Activated CD4-positive, alpha-beta memory T cell treated with anti-CD3 and anti-CD28 coated beads for 36 hours (primary cell): ENCODE measurements at places on chromosomes 12 and 14. TPM values are rescaled to one million over a fixed set of nuclear protein-coding genes. Genes with fewer than 3 reads are reported as not detected.

DNA sequence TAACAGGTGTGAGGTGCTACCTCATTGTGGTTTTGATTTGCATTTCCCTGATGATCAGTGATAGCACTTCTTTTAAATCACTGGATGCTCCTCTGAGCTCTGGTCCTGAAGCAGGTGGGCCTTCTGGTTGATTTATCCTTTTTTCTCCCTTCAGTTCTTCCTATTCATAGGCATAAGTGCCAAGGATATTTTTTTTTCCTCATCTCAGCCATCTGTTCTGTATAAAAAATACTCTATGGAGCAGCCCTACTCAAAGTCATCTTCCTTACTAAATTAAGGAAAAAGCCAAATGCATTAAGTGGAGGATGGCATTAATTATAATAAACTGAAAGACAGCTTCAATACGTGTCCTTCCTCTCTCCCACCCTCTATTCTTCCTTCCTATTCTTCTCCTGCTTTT, 18.4 kb downstream of the SPIC start:
- H3K27me3 ChIP-seq = no peaks in the 10 kb centered on the region
- no peak for DNase-seq
- no peaks in the 10 kb centered on the region for H3K36me3 ChIP-seq
- H3K27ac ChIP-seq = no peak overlapping the region
- H3K4me1 ChIP-seq = no peaks in the 10 kb centered on the region
- no peak overlapping the region for H3K4me3 ChIP-seq

DNA sequence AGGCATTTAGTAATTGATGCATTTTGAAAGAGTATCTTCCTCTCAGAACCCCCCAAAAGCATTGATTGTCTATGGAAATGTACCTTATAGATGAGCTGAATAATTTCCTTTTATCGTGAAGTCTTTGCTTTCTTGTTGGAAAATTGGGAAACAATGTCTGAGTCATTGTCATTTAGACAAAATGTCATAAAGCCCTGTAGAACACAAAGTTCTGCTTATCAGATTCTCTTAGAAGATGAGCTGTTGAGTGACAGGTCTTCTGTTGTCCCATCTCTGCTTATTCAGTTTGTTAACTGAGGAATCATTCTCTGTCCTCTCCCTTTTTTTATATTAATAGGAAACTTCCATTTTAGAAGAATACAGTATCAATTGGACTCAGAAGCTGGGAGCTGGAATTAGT, 22.9 kb downstream of the MAPKAPK5 start:
- H3K4me1 ChIP-seq = peaks cover 9% of the 10 kb centered on the region
- H3K27ac ChIP-seq = no peak overlapping the region
- H3K4me3 ChIP-seq = no peak overlapping the region
- peaks cover 21% of the 10 kb centered on the region for H3K36me3 ChIP-seq

GRCh38 chr14:104009297-104009696, 67.0 kb upstream of the RD3L start:
- no peak for DNase-seq
- H3K4me3 ChIP-seq = no peak overlapping the region
- H3K27me3 ChIP-seq = no peaks in the 10 kb centered on the region
- no peaks in the 10 kb centered on the region for H3K4me1 ChIP-seq
- H3K27ac ChIP-seq = no peak overlapping the region

DNA sequence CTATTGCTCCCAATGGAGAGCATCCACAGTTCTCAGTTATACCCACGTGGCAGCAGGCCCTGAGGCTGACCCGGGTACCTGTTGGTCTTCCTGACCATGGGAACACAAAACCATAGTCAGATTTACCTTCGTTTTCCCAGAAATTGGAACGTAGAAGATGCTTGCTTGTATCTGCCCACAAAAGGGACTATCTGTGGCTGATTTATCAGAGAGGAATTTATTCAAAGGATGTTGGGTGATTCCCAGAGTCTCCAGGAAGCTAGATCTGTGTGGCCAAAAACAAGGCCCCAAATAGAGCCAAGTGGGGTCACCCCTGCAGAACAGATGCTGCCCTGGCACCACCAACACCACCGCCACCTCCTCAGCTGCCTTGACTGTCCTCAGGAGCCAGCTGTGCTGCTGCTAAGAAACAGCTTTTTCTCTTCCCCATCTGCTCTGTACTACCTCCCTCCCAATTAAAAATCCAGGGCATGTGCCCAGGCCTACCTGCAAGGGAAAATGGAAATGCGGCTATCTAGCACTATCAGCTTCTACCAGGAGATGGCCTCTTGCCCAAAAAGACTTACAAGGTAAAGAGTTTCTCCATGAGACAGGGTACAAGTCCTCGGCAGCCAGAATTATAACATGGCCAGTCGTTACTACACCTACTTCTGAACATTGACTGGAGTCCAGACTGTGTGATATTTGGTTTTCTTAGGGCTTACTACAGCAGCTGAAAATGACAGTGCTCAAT, 128.6 kb upstream of the PLEKHG7 start:
- H3K36me3 ChIP-seq = no peaks in the 10 kb centered on the region
- peaks cover 6% of the 10 kb centered on the region for H3K4me1 ChIP-seq
- H3K27ac ChIP-seq = no peak overlapping the region
- H3K4me3 ChIP-seq = no peak overlapping the region
- no peak for DNase-seq
- no peaks in the 10 kb centered on the region for H3K27me3 ChIP-seq

DNA sequence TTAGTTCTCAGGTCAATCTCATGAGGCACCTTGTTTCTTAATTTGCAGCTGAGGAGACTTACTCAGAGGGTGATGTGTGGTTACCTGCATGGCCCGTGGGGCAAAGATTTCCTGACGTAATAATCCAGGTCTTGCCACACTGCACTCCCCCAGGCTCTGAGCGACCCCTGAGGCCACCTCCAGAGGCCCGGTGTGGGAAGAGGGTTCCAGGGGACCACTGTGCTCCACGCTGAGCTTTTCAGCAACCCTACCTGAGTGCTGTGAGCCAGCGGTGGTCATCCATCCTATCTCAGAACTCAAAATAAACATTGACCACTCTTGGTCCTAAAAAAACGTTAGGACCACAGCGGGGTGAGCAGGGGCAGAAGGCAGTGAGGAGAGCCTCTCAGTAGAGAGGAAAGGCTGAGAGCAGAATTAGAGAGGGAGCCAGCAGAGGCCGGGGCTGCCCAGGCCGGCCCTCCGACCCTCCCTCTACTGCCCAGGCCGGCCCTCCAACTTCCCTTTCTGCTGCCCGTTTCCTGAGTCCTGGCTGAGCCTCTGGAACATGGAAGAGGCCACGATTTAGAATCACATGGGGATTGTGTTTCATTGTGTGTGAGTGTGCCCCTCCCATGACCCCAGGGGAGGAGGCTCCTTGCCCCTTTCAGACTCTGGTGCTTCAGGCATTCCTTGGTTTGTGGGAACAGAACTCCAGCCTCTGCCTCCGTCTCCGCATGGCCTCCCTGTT, 188.2 kb upstream of the DIO3 start:
- H3K4me3 ChIP-seq = no peak overlapping the region
- H3K27me3 ChIP-seq = peaks cover 12% of the 10 kb centered on the region
- H3K27ac ChIP-seq = no peak overlapping the region

DNA sequence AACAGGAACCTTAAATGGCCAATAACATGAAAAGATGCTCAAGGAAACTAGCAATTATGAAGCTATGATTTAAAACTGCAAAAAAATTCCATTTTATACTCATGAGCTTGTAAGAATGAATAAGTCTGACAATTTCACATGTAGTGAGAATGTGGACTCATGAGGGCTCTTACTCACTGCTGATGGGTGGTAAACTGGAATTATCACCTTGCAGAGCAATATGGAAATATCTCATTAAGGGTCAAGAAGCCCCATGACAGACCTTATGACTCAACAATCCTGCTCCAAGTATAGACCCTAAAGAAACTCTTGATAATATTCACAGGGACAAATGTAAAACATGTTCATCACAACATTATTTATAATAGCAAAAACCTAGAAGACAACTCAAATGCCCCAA, 23.5 kb upstream of the SMAGP start:
- no peaks in the 10 kb centered on the region for H3K27me3 ChIP-seq
- H3K4me1 ChIP-seq = peaks cover 7% of the 10 kb centered on the region
- peaks cover 31% of the 10 kb centered on the region for H3K36me3 ChIP-seq

- peaks cover 2% of the 10 kb centered on the region for H3K27me3 ChIP-seq
- no peaks in the 10 kb centered on the region for H3K36me3 ChIP-seq
- H3K27ac ChIP-seq = no peak overlapping the region
- H3K4me1 ChIP-seq = no peaks in the 10 kb centered on the region
Observed at GRCh38 chr14:25069879-25070278, 19.9 kb upstream of the STXBP6 start.

- no peaks in the 10 kb centered on the region for H3K27me3 ChIP-seq
- peaks cover 2% of the 10 kb centered on the region for H3K4me1 ChIP-seq
- DNase-seq = no peak
- no peaks in the 10 kb centered on the region for H3K36me3 ChIP-seq
- H3K4me3 ChIP-seq = no peak overlapping the region
- H3K27ac ChIP-seq = no peak overlapping the region
Observed at GRCh38 chr12:76216585-76217472, 131.4 kb downstream of the BBS10 start.

DNA sequence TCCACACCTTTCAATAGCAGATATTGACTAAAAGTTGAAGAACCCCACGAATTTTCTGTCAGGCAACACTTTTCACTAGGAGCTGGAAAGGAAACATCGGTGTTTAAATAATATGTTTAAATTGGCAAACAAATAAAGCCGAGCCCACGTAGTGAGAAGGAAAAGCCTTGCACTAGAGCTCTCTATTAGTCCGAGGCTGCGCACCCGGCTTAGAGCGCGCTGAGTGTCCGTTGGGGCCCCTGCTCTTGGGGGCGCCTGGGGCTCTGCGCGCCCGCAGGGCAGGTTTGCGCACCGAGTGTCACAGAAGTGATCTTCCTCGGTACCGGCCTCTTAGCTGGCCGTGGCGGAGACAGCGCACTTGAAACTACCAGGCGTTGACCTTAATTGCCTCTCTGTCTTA, 6.4 kb downstream of the TTC6 start:
- DNase-seq = no peak
- H3K4me3 ChIP-seq = no peak overlapping the region
- H3K36me3 ChIP-seq = peaks cover 9% of the 10 kb centered on the region
- peaks cover 16% of the 10 kb centered on the region for H3K4me1 ChIP-seq

- H3K27me3 ChIP-seq = no peaks in the 10 kb centered on the region
- no peaks in the 10 kb centered on the region for H3K36me3 ChIP-seq
- no peak overlapping the region for H3K27ac ChIP-seq
Observed at GRCh38 chr12:20212658-20213555, 155.4 kb upstream of the PDE3A start.

- no peaks in the 10 kb centered on the region for H3K4me1 ChIP-seq
- DNase-seq = no peak
- H3K36me3 ChIP-seq = no peaks in the 10 kb centered on the region
- H3K4me3 ChIP-seq = no peak overlapping the region
- H3K27me3 ChIP-seq = no peaks in the 10 kb centered on the region
Observed at GRCh38 chr12:72281126-72281525, 9.0 kb downstream of the TRHDE start.

DNA sequence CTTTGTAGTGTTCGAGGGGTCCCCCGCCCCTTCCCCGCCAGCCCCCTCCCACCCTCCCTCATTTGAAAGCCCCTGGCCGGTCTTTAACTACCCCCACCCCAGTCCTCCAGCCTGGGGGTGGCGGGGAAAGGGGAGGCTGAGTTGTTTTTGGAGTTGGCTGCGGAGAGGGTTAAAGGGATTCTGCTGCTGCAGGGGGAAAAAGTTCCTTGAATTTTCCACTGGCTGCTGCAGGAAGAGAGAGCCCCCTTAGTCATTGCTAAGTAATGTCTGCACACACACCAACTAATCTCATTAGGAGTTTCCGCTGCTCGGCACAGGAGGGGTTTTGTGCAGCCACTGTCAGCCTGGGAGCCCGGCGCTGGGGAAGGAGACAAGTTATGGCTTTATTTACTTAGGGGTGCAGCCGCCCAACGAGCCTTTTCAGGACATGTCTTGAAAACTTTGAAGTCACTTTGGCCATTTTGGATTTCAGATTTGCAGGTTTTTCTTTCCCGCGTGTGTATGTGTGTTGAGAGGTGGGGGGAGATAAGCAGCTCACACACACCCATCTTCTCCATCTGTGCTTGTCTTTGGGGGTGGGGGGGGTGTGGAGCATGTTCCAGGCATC, 1.8 kb downstream of the ELK3 start:
- H3K27me3 ChIP-seq = no peaks in the 10 kb centered on the region
- H3K36me3 ChIP-seq = peaks cover 11% of the 10 kb centered on the region
- H3K27ac ChIP-seq = peak overlapping the region; percentile 99

DNA sequence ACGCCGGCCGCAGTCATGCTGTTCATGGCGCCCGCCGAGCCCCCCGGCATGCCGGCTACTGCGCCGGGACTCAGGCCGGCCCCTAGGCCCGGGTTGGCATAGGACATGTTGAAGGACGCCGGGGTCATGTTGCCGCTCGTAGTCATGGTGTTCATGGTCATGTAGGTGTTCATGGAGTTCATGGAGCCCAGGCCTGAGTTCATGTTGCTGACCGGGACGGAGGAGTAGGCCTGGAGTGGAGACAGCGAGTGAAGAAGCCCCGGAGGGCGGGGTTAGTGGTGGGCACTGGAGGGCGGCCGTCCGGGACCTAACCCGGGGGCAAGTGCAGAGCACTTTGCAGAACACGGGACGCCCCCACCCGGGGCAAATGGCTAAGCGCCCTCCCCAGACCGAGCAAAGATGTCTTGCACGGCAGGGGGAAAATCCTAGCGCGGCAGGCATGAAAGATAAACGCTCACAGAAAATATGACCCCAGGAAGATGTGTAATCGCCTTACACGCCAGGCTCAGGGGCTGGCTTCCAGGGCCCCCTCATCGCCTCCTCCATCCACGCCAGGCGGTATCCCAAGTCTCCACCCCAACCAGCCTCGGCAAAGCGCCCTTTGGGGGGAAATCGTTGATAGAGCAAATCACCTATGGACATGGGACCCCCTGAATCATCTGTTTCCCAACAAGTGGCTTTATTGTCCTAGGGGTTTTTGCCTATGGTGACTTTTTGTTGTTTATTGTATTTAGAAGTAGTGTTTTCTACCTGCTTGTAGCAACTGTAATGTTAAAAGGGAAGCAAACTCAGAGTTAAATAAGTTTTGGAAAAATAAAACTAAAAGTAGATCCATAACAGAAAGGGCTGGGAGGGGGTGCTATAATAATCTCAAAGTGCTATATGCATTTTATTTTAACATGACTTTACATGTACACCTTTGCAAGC, 2.3 kb downstream of the FOXA1 start:
- H3K4me3 ChIP-seq = no peak overlapping the region
- peaks cover 72% of the 10 kb centered on the region for H3K27me3 ChIP-seq
- no peak overlapping the region for H3K27ac ChIP-seq
- no peak for DNase-seq

DNA sequence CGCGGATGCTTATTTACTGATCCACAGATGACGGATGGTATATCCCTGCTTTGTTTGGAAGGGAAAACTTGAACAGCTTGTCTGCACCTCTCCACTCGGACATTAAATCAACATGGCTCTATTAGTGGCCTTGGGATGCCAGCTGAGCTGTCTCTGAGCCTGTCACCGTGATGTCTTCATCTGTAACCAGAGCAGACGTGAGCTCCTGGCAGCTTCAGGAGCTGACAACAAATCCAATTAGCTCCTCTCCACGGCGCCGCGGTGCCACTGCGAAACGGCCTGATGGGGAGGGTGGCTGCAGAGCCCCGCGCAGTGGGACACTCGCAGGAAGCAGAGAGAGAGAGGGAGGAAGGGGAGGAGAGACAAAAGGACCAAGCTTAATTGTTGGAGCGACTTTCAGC, 112.3 kb downstream of the PAPOLA start:
- DNase-seq = no peak
- no peaks in the 10 kb centered on the region for H3K4me1 ChIP-seq
- peaks cover 22% of the 10 kb centered on the region for H3K27me3 ChIP-seq
- H3K27ac ChIP-seq = no peak overlapping the region
- no peaks in the 10 kb centered on the region for H3K36me3 ChIP-seq

Gene PLBD1
- not detected for total RNA-seq

Gene CCDC38
- total RNA-seq = not detected

Gene HOXC5
- not detected for total RNA-seq

Gene ARHGDIB
- 640 TPM for total RNA-seq

Gene ANKRD33
- total RNA-seq = not detected

Gene OASL
- 26.5 TPM for total RNA-seq

Gene MYO1H
- not detected for total RNA-seq

Gene KCTD10
- 40.3 TPM for total RNA-seq
